ENCODE measurements at places on chromosomes 4 and X. TPM values are rescaled to one million over a fixed set of nuclear protein-coding genes. Genes with fewer than 3 reads are reported as not detected.
A peak's percentile ranks its signal among the peaks of the same experiment; 100 is the strongest.

DNA sequence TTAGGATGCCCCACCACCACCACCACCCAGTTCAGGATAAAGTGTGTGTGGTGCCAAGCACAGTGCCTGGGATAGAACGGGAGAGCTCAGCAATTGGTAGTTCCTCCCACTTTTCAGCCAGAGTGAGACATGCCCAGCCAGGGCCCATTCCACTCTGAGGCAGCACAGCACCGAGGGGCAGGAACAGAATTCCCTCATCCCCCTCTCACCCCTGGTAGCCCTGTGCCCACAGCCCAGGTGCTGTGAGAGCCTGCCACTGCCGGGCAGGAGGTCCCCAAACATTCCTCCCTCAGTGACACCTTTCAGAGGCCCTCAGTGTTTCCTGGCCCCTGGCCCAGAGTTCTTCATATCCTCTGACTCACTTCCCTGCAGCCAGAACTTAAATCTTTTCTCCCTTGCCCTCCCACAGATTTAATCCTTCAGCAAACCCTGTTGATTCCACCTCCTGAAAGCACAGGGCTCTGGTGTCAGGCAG, 8.1 kb downstream of the RIPPLY1 start:
- H3K4me3 ChIP-seq, result no peak overlapping the region
- H3K27ac ChIP-seq, result no peak overlapping the region
- no peaks in the 10 kb centered on the region for H3K36me3 ChIP-seq

The RBMXL3 gene
- total RNA-seq, result not detected

DNA sequence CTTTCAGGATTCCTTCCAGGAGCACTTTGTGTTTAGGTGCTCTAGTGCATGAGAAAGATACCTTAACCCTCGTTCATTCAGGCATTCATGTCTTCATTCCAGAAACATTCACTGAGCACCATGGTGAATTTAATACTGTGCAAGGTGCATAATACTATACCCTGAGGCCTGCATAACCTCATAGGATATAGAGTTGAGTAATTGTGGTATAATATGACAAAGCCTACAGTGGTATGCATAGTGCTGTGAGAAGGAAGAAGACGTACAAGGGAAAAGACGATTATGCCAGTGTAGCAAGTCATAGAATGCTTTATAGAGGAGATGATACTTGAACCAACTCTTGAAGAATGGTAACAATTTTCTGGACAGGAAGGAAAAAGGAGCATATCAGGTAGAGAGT, 34.3 kb downstream of the MTM1 start:
- H3K27me3 ChIP-seq, result no peaks in the 10 kb centered on the region
- no peak overlapping the region for H3K4me3 ChIP-seq
- no peak overlapping the region for H3K27ac ChIP-seq

GRCh38 chr4:150867148-150867547, 147.9 kb downstream of the LRBA start:
- H3K27ac ChIP-seq, result no peak overlapping the region
- H3K4me3 ChIP-seq, result no peak overlapping the region
- no peaks in the 10 kb centered on the region for H3K27me3 ChIP-seq

The CCKAR gene
- not detected for total RNA-seq

- peak overlapping the region; percentile 86 for H3K27ac ChIP-seq
- H3K36me3 ChIP-seq, result no peaks in the 10 kb centered on the region
- DNase-seq, result peak; percentile 98
- H3K4me1 ChIP-seq, result peaks cover 41% of the 10 kb centered on the region
- H3K4me3 ChIP-seq, result peak overlapping the region; percentile 24
Observed at GRCh38 chr4:40672528-40673522, 43.2 kb upstream of the RBM47 start.

DNA sequence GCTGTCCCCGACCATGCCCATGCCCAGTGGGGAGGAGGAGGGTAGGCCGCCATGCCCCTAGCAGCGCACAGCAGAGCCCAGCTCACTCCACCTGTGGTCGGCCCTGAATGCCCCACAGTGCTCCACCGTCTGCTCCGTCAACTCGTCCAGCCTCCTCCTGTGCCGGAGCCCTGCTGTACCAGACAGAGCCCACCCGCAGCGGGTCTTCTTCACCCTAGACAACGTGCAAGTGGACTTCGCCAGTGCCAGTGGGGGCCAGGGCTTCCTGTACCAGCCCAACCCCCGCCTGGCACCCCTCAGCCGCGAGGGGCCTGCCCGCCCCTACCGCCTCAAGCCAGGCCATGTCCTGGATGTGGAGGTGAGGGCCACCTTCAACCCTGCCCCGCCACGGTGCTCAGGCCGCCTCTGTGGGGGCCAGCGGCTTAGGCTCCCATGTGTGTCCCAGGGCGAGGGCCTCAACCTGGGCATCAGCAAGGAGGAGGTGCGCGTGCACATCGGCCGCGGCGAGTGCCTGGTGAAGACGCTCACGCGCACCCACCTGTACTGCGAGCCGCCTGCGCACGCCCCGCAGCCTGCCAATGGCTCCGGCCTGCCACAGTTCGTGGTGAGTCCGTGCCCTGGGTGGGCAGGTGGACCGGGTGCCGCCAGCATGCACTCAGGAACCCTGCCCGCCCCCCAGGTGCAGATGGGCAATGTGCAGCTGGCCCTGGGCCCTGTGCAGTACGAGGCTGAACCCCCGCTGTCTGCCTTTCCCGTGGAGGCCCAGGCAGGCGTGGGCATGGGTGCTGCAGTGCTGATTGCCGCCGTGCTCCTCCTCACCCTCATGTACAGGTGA, 6.9 kb upstream of the SRPK3 start:
- no peak overlapping the region for H3K4me3 ChIP-seq
- DNase-seq, result no peak
- H3K4me1 ChIP-seq, result no peaks in the 10 kb centered on the region
- H3K27ac ChIP-seq, result no peak overlapping the region
- H3K27me3 ChIP-seq, result no peaks in the 10 kb centered on the region

The C4orf36 gene
- total RNA-seq, result 2.3 TPM
